AG04449 (cell line): ENCODE measurements at places on chromosomes 1 and 21.

DNA sequence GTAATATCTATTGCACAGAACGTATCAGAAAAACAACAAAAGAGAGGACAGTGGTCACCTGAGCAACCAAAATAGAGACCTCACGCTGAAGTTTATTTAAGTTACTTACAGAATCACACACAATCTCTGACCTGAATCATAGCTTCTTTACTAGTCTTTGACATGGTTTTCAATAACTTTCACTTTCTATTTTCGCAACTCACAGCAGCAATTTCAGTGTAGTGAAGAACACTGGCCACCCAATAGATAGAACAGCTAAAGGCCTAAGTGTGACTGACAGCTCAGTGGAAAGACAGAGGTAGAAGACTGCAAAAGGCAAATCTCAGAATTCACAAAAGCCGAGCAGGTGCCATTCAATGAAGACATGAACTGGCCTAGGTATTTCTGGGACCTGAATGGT is 435.6 kb upstream of the CHRM3 start:
- no peak for DNase-seq

GRCh38 chr1:36525166-36525565 is 42.5 kb upstream of the CSF3R start:
- DNase-seq = no peak

DNA sequence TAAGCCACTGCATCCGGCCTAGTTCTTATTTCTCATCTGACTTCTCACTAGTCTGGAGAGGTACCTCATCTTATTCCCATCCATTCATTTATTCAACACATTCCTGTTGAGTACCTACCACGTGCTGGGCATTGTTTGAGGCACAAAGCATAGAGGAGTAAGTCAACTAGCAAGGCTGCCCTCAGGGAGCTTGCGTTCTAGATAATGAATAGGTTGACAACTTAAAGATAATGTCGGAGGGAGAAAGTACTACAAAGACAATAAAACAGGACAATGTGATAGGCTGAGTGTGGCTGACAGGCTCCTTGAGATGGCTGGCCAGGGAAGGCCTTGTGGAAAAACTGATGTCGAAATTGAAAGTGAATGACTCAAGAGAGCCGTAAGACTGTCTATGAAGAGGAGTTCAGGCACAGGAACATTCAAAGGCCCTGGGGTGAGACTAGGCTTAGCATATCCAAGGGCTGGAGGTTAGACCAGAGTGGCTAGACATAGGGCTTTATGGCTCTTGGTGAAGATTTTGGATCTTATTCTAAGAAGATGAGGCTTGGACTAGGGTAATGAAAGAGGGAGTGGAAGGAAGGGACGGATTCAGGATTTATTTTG is 18.3 kb downstream of the SPATA21 start:
- DNase-seq = no peak

DNA sequence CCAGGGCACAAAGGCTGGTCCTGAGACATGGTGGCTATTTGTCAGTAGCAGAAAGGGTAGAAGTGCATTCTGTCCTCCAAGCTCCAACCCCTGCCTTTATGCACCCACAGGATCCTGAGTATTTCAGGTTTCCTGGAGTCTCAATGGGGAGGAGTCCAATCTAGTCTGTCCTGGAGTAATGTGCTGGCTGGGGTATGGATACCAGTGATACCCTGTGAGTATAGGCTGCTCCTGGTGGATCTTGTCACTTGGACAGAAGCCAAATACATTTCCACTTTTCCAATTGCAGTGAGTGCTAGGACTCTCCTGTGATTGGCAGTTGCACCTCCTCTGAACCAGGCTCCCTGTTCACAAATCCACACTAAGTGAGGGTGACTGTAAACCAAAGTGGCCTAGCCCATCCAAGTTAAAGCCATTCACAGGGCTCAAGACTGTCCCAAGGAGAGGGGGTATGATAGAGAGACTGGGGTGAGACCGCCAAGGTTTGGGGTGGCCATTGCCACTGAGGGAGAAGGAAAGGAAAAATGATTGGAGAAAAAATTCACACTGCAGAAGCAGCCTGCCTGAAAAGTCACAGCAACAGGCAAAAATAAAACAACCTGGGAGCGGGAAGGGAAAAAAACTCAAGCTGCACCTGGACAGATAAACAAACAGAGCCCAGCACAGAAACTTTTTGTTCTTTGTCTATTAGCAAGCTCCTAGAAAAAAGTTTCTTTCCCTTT is 163.4 kb upstream of the ETV3 start:
- no peak for DNase-seq

- DNase-seq = no peak
Observed at GRCh38 chr1:166839600-166840308, 479 bp downstream of the POGK start.

- DNase-seq = no peak
Observed at GRCh38 chr1:170749549-170749948, 85.6 kb downstream of the PRRX1 start.

GRCh38 chr1:10612436-10613160 is 137.8 kb downstream of the PEX14 start:
- no peak for DNase-seq

DNA sequence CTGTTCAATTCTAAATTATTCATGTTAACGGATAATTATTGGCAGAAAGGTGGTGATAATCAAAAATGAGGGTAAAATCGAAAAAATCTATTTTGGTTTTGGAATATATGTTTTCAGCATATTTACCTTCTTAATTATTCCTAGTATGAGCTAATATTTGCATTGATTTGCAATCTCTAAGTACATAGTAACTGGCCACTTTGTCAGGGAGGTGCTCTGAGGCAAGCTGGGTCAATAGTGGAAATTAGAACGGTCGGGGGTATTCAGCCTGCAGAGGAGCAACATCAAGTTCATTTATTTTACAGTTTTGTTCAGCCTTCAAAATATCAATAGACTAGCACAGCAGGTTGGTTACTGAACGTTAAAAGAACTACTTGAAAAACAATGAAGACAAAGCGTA is 1.8 kb downstream of the OTUD7B start:
- no peak for DNase-seq

GRCh38 chr1:40047276-40047675 is 6.7 kb downstream of the CAP1 start:
- no peak for DNase-seq
